GF-D8 (cell line): ENCODE measurements at places on chromosomes 5 and 9.

DNA sequence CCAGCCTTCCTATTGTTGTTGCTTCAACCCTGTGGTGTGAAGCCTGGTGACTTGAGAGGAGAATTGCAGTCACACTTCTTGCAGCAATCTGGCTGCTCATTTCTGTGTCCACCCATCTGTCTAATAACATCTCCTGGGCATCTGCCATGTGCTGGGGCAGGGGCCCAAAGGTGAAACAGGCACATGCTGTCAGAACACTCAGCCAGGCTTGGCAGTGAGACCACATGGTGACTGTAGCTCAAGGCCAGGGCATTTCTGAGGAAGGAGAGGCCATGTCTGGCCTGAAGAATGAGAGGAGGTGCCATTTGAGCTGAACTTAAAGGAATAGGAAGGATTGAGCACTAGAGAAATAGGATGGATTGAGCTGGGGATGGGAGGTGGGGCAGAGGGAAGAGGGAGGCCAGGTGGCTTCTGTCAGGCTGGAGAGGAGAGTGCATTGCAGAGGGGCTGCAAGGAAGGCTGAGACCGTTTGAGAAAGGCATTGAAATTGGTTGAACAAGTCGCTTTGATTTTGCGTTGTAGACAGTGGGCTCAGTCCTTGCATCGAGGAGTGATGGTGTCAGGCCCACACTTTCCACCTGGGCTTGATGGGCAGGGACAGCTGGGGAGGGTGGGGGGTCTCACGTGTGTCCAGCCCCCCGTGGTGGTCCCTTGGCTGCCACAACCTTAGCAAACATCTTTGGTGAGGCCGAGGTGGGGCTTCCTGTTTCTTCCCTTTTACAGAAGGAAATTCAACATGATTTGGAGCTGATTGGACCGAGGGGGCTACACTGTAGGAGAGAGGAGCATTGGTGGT is 222.4 kb downstream of the CACNA1B start:
- DNase-seq, result no peak

DNA sequence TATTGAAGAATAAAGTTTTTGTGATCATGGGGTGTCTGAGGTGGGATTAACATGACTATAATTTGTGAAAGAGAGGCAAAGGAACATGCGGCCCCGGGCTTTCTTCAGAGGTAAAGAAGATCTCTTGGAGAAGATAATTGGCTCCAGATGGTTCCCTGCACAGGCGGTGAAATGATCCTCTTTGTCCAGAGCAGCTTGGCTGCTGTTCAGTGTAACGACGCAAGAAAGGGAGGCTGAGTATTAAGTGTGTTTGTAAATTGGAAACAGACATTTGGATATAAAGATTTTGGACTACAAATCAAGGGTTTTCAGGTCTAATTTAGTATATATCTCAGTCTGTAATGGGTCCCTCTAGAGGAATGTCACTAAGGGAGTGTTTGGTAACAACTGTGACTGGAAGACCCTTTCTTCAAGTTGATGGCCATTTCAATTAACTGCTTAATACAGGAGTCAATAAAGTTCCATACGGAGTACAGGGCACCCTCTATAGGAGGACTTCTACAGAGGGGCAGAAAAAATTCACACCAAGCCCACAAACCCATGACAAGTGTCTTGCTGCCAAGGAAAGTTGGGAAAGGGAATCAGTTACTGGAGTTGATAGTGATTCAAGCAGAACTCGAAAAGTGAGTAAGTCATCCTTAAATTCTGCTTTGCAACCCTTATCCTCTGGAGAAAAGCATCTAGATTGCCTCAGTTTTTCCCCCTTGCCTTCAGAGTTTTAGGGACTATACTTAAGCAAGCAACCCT is 4.1 kb downstream of the EQTN start:
- no peak for DNase-seq

DNA sequence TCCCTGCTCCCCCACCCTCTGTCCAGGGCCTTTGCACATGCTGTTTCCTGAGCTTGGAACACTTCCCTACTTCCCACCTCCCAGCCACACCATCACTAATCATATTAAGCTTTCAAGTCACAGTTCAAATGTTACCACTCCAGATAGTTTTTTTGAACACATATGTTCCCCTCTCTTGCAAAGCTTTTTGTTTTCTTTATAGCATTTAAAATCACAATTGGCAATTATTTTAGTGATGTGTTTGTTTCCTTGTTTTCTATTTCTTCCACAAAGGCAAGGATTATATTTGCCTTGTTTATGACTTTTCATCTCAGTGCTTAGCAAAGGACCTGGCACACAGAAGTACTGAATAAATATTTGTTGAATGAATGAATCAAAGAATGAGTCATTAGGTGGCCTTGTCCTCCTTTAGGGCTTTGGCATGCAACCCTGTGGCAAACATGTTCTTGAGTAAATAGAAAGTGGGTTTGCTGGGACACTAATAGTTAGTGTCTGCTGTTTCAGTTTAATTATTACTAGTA is 386.8 kb downstream of the FGF10 start:
- no peak for DNase-seq

GRCh38 chr9:21452681-21453080 is 12.4 kb downstream of the IFNA1 start:
- DNase-seq, result no peak

GRCh38 chr5:149731332-149731616 is 1.2 kb downstream of the PPARGC1B start:
- DNase-seq, result no peak

DNA sequence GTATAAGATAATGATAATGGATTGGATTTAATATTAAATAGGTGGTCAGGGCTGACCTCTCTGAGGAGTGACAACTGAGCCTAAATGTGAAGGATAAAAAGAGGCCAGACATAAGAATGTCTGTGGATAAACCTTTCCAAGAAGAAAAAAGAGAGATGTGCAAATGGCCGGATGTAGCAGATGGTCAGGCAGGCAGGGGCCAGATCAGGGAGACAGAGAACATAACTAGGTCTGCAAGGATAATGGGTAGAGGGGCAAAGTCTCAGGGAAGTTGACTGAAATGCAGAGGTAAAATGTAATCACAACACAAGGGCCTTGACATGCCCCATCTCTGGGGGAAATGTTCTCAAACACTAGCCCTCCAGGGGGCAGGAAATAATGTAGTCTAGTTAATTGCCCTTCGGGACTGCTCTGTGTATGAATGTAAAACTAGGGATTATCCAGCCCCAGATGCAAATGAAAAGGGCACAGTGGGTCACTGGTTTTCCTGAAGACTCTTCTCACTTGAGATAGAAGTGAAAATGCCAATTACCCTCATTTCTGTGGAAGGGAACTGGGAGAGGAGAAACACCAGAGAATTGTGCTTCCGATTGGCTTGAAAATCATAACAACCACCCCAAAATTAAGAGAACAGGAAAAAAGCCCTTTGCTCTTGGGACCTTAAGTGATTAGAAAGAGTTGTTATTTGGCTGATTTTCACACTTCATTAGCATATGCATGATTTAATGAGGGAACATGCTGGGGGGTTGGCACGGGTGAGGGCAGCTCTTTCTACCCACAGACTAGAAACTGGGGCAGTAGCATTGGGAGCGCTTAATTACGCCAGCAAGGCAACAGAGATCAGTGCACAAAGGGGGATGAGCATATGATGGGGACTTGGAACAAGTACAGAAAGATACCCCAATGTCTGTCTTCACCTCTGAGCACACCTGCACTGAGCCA is 88.6 kb downstream of the PPP2R2B start:
- DNase-seq, result no peak

- no peak for DNase-seq
Observed at GRCh38 chr5:149028984-149029383, 33.9 kb downstream of the SH3TC2 start.

GRCh38 chr5:22988937-22989336 is 135.8 kb upstream of the CDH12 start:
- no peak for DNase-seq
